Fibroblast of the conjunctiva (primary cell): ENCODE measurements at places on chromosomes 1 and 21.
A peak's percentile ranks its signal among the peaks of the same experiment; 100 is the strongest.

DNA sequence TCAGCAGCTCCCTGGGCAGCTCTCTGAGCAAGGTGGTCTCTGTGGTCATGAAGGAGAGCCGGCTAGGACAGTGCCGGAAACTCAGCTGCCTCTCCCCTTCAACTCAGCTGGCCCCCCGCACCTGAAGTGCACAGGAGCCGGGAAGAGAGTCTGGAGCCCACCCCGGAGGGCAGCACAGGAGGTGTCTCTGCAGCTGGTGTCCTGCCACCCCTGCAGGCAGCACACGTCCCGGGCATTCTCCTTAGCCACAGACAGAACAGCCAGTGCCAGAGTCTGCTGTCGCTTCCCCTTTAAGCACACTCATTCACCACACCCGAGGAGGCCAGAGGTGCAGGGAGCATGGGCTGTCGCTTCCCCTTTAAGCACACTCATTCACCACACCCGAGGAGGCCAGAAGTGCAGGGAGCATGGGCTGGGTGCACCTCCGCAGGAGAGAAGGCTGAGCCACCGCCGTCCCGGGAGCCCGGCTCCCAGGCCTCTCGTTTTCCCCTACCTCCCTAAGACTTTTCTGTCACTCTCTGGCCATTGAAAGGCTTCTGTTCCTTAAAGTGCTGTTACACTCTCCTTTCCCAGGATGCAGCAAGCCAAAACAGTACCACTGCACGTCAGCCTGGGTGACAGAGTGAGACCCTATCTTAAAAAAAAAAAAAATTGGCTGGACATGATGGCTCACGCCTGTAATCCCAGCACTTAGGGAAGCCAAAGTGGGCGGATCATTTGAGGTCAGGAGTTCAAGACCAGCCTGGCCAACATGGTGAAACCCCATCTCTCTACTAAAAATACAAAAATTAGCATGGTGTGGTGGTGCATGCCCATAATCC is 16.9 kb upstream of the SAMD11 start:
- DNase-seq, result no peak

DNA sequence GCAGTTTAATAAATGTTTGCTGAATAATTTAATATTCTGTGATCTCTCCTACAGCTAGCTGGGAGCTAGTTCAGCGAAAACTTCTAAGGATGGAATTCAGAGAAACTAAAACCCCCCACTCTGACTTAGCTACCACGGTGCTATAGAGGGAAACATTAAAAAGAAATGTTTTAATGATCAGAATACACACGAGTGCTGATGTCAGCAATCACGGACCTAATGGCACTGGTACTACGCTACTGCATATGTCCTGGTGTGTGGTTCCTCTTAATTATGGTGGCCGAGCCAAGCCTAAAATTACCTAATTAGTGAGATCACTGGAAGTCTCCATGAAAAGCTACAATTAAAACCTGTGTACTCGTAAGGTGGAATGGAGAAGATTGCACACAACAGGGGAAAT is 23.9 kb upstream of the LSM10 start:
- DNase-seq, result no peak

GRCh38 chr1:207997486-207998268 is 86.8 kb upstream of the CD34 start:
- DNase-seq, result peak; percentile 67

GRCh38 chr1:87880764-87881163 is 552.1 kb downstream of the LMO4 start:
- no peak for DNase-seq

- peak; percentile 83 for DNase-seq
Measured at GRCh38 chr1:79859212-79859948, 852.9 kb upstream of the ADGRL4 start.

- DNase-seq, result no peak
Measured at GRCh38 chr1:111145542-111145941, 5.5 kb downstream of the CEPT1 start.

DNA sequence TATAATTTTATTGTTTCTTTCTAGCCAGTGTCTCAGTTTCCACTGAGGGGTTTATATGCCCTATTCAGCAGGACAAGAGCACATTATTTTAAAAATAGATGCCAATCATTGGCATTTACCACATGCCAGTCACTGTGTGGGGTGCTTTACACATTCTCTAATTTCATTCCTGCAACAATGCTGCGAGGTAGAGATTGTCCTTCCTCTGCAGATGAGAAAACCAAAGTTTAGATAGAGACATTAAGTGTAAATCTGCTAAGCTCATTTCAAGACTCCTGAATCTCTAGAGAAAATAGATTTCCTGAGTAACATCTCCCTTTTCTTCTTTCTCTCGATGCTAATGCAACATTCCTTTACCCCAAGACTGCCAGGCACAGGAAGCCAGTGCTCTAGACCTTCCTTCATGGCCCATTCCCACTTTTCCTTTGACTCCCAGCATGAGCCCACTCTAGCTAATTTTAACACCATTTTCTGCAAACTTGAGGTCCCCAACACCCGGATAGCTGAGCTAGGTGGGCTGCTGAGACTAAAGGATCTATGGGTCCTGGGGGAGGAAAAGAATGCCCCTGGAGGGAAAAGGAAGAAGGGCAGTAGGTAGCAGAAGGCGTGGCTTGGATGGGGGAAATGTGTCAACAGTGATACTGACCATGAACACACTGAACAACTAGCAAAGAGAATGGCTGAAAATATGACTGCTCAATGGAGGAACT is 50.0 kb downstream of the SH3GLB1 start:
- no peak for DNase-seq

DNA sequence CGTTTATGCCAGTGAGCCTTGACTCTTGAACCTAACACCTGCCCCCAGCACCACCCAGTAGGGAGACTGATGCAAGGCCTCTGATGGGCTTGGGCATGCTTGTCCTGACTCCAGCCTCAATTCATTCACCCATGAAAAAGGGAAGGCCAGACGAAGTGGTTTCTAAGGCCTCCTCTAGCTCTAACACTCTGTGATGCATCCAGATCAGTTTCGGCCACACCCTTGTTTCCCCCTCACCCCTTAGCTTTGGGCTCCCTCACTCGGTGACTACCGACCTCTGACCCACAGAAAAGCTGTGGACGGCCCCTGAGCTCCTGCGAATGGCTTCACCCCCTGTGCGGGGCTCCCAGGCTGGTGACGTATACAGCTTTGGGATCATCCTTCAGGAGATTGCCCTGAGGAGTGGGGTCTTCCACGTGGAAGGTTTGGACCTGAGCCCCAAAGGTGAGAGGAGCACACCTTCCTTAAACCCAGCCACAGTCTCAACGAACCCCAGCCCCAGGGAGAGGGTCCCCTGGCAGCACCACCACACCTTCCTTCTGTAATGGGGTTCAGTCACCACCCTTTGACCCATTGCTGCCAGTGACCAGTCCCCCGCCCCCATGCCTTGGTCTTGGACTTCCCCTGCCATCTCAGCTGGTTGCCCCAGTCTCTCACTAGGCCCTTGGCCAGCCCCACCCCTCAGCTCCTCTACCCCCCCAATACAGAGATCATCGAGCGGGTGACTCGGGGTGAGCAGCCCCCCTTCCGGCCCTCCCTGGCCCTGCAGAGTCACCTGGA is 9.0 kb downstream of the NPR1 start:
- no peak for DNase-seq

GRCh38 chr1:54768093-54768492 is 3.8 kb upstream of the PARS2 start:
- DNase-seq, result no peak

- peak; percentile 48 for DNase-seq
Measured at GRCh38 chr1:202029171-202029665, 18.8 kb downstream of the ELF3 start.

DNA sequence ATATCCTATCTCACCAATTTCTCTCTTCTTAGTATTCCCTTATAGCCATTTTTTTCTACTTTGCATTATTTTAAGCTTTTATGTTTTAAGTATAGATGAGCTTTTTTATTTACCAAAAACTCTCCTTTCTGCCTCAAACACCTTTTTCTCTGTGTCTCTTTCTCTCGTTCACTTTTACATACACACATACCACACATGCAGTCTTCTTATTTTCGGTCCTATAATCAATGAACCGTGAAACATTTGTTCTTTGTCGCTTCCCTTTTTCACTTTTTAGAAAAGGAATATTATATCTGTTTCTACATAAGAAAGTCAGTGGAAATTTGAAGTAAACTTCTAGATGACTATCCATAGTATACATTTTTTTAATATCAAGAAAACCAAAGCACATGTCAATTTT is 183.2 kb downstream of the MRPL39 start:
- DNase-seq, result no peak

DNA sequence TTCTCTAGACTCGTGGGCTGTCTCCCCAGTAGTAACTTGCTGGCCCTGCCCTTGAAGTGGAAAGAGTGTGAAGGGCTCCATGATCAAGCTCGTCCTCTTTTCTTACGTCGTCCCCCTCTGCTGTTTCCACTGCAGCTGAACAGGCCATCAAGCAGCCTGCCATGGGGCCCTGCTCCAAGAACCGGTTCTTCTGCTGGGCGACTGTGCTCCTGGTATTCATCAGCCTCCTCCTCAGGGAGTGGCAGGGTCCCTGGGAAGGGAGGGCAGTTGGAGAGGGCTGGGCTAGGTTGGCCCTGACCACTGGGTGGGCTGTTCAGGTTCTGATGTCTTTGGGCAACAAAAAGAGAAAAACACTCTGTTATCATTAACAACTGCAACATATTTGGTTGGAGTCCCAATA is 151.5 kb downstream of the FCRL5 start:
- no peak for DNase-seq

DNA sequence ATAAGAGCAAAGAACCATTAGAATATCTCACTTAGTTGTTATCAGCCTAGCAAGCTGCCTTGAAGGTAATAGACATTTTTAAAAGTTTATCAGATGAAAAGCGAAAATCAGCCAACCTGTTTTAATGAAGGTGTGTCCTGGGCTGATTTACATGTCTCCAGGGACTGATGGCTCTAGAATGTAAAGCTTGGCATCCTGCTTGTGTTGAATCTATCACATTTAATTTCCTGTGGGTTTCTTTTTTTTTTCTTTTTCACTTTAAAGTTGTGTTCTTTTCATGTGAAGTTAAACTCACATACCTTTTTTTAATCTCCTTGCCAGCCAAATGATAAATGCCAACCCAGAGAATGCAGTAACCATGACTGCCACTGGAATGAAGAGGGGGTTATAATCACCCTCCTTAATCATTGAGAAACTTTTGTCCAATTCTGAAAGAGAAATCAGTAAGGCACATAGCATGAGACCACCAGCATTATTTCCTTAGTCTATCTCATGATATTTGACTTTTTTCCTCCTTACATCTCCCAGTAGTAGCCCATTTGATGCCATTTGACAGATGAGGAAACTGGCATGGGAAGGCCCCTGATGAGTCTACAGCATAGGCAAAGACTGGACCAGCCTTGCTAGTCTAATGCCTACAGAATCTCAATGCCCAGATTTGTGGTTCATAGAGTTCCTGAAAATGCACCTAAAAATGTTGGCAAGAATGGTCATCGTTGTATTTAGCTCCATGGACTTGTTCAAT is 10.0 kb downstream of the SELL start:
- DNase-seq, result no peak

DNA sequence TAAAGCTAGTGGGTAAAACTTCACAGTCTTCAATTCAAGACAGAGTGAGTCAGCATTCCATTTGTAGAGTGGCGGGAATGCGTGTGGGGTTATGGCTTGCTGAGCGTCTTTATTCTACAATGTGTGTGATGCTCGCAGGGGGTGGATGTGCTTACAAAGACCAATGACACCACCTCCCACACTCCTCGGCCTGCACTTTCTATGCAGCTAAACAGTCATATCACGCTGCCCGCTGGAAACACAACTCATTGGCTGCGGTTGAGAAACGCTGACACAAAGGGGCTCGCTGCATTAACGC is 298.5 kb downstream of the PCP4 start:
- no peak for DNase-seq

- DNase-seq, result no peak
Measured at GRCh38 chr1:24952413-24952841, 22.4 kb upstream of the RUNX3 start.

- no peak for DNase-seq
Measured at GRCh38 chr1:33014464-33015163, 22.1 kb downstream of the AK2 start.

DNA sequence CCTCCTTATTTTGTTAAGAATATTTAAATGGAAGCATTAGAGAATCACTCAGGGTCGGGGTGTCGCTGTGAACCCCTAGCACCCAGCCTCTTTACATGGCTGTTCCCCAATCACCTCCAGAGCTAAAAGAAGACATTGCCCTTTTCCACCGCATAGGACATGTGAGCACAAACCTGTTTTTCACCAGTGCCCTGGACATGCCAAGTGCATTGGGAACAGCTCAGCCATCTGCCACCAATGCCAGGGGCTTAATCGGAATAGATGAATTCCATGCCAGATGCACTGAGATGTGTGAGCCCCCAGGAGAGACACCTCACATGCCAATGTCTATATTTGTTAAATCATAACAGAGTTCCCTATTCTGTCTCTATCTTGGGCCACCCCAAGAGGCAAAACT is 33.3 kb downstream of the EIF2D start:
- no peak for DNase-seq

DNA sequence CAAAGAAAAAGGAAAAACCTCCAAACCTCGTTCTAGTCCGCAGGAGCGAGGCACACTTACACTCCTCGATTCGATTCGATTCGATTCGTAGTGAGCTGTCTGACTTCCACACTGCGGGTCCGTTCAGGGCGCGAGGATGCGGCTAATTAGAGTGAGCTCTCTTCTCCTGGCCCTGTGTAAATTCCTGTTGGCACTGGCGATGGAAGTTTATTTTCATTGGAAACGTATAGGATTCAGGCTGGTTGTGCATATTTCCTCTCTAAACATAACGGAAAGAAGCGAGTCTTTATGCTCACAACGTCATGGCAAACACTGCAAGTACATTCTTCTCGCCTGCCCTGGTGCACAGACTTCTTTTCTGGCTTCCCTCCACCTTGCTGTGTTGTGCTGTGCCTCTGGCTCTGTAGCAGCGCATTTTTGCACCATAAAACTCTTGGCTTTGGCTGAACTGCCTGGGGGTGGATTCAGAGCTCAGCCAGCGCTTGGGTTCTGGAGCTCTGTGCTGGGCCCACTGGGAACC is 2.7 kb downstream of the HUNK start:
- peak; percentile 23 for DNase-seq

DNA sequence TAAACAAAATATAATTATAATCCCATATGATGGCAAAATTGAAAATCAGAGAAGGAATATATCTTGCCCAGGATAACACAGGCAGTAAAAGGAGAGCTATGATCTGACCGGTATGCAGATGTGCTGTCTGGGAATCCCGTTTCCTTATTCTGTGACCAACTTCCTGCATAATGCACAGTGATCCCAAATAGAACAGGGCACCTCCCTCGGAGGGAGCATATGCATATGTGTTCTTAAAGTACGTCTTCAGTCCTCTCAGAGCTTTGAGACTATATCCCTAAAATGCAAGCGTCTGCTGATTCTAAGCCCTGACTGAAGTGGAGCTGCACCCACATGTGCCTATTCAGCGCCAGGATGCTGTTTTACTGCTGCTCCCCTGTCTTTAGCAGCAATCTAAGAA is 366.1 kb upstream of the PTBP2 start:
- no peak for DNase-seq
